Inflammatory macrophage treated with lipopolysaccharide for 4 hours (primary cell): ENCODE measurements at places on chromosomes 4 and X.

DNA sequence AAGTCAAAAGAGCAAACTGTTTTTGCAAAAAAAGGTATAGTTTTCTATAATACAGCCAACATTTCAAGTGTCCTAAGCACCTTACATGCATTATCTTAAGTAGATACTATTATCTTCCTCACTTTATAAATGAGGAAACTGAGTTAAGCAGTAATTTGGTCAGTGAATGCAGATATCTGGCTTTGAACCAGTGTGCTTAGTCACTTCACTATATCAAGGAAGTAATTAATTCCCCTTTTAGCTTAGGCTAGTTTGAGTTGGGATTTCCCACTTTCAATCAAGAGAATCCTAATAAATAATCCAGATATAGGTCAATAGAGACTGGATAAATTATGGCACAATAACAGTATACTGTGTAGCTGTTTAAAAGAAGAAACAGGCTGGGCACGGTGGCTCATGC, 14.8 kb downstream of the SPINK2 start:
- peak; percentile 52 for DNase-seq

DNA sequence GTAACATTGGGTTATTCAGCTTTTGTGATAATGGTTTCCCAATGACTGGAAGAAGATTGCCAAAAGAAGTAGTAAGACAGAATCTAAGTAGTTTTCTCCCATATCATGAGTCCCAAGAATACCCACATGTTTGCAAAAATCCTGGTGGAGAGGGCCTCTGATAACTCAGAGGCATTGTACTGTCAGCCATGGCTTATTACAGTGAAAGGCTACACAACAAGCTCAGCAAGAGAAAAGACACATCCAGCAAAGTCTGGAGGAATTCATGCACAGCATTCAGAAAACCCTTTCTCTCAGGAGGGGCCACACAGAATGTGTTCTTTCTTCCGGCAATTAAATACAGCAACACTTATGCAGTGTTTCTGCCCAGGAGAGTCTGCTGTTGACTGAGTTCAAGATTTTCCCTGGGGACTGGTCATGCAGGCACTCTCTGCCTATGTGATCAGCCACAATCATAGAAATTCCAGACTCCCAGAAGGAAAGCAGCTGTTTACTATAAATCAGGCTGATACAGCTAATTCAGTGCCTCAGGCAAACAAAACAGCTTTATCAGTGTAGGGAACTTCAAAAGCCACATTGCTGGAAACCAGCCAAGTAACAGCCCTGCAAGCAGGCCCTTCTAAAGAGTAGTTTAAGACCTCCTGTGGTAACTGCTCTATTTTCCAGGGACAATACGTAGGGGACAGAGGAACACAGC, 937.1 kb downstream of the CCSER1 start:
- DNase-seq = no peak

- no peak for DNase-seq
Measured at GRCh38 chrX:41982953-41983352, 59.6 kb upstream of the CASK start.

DNA sequence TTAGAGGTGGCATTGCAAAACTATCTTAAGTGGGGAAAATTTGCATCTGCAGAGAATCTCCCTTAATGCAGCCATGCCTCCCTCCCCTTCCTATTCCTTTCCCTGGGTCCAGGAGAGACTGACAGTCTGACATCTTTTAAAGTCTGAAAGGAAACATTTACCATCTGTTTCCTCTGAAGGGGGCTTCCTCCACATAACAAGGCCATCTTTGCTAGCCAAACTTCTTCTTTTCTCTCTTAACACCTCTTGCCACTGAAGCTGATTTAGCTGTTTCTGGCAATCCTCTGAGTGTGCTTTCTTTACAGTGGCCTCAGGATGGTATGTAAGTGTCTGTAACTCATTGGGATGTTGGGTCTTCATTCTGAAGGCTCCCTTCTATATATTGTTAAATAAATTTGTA, 34.6 kb upstream of the AADAT start:
- no peak for DNase-seq

- no peak for DNase-seq
Measured at GRCh38 chr4:108223313-108223712, 54.6 kb upstream of the LEF1 start.

- DNase-seq = peak; percentile 41
Measured at GRCh38 chrX:39809331-39809730, 288.4 kb downstream of the BCOR start.
